ENCODE measurements at places on chromosomes 6 and 20. TPM values are rescaled to one million over a fixed set of nuclear protein-coding genes. Genes with fewer than 3 reads are reported as not detected.

The FBXO30 gene
- total RNA-seq, result 11.8 TPM

The ITPR3 gene
- 10.0 TPM for total RNA-seq

The TSPO2 gene
- not detected for total RNA-seq

The PGC gene
- not detected for total RNA-seq

The MMUT gene
- 18.9 TPM for total RNA-seq

The KIAA1755 gene
- total RNA-seq, result 17.6 TPM

The PLCB1 gene
- 10.8 TPM for total RNA-seq

The KCNK16 gene
- not detected for total RNA-seq

The CD93 gene
- 3.7 TPM for total RNA-seq
